ENCODE measurements at places on chromosomes 3 and 15.

DNA sequence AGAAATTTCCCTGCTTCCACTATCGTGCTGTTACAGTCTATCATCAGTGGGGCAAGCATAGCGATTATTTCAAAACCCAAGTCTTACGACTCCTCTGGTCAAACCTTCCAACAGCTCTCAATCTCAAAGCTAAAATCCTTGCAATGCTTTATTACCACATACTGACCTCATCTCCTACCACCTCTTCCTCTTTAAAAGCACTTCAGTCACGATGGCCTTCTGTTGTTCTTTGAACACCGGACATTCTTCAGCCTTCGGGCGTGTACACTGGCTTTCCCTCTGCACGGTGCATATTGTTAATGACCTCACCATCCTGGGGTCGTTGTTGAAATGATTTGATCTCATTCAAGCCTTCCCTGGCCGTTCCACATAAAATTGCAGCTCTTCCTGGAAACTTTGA lies 31.1 kb downstream of the MAGEL2 start:
- no peak for DNase-seq

GRCh38 chr3:52892290-52892624 lies 5.1 kb downstream of the STIMATE start:
- no peak for DNase-seq

- DNase-seq = no peak
Observed at GRCh38 chr3:129282727-129283327, 4.2 kb downstream of the HMCES start.

- DNase-seq = peak; percentile 17
Observed at GRCh38 chr3:159872374-159873109, 116.1 kb upstream of the IL12A start.

- no peak for DNase-seq
Observed at GRCh38 chr3:140585828-140586227, 92.0 kb upstream of the TRIM42 start.

- no peak for DNase-seq
Observed at GRCh38 chr15:66099950-66100671, 153.4 kb downstream of the MEGF11 start.

- no peak for DNase-seq
Observed at GRCh38 chr3:113034011-113034410, 43.2 kb downstream of the GTPBP8 start.

GRCh38 chr3:141352262-141352984 lies 15.9 kb upstream of the ZBTB38 start:
- DNase-seq = no peak

GRCh38 chr15:63157891-63158431 lies 684 bp upstream of the RPS27L start:
- peak; percentile 31 for DNase-seq

DNA sequence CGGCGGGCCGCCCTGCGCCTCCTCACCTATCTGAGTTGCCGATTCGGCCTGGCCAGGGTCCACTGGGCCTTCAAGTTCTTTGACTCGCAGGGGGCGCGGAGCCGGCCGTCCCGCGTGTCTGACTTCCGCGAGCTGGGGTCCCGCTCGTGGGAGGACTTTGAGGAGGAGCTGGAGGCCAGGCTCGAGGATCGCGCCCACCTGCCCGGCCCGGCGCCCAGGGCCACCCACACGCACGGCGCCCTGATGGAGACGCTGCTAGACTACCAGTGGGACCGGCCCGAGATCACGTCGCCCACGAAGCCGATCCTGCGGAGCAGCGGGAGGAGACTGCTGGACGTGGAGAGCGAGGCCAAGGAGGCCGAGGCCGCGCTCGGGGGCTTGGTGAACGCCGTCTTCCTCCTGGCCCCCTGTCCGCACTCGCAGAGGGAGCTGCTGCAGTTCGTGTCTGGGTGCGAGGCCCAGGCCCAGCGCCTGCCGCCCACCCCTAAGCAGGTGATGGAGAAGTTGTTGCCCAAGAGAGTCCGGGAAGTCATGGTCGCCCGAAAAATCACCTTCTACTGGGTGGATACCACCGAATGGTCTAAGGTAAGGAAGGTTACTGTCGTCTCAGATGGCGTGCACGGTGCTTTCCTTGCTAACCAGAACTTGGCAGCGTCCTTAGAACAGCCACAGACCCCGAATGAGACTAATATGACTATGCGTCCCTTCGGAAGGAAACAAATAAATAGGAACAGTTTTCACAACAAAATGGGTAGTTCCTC lies 567 bp downstream of the TICRR start:
- DNase-seq = no peak

GRCh38 chr15:60798821-60799220 lies 319.9 kb upstream of the ICE2 start:
- no peak for DNase-seq

- DNase-seq = peak; percentile 44
Observed at GRCh38 chr3:4720316-4721075, 227.3 kb downstream of the ITPR1 start.

DNA sequence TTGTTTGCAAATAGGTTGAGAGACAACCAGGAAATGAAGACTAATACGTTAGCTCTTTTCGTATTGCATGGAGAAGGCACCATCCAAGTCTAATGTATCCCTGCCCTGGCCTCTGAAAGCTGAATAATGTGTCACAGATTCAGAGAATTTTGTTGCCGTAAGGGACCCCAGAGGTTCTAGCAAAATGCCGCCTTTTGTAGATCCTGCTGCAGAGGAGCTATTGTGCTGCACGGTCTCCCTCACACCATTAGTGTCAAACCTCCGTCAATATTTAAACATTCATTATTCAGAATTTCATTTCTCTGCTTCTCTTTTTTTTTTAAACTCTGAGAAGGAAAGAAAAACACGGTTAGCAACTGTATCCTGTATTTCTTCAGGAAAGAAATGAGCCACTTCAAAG lies 238.7 kb downstream of the EPHB1 start:
- no peak for DNase-seq

GRCh38 chr15:68687136-68687735 lies 108.4 kb downstream of the CORO2B start:
- no peak for DNase-seq

GRCh38 chr15:90095521-90095959 lies 6.7 kb downstream of the IDH2 start:
- peak; percentile 64 for DNase-seq

- DNase-seq = no peak
Observed at GRCh38 chr3:136708333-136708985, 43.7 kb downstream of the STAG1 start.

GRCh38 chr3:183227586-183227985 lies 25.5 kb upstream of the B3GNT5 start:
- DNase-seq = no peak
